ENCODE measurements at places on chromosomes 7 and 10.

GRCh38 chr7:26379711-26380110 is 88.0 kb downstream of the SNX10 start:
- no peak for DNase-seq

GRCh38 chr10:29189256-29189655 is 99.6 kb upstream of the LYZL1 start:
- no peak for DNase-seq

DNA sequence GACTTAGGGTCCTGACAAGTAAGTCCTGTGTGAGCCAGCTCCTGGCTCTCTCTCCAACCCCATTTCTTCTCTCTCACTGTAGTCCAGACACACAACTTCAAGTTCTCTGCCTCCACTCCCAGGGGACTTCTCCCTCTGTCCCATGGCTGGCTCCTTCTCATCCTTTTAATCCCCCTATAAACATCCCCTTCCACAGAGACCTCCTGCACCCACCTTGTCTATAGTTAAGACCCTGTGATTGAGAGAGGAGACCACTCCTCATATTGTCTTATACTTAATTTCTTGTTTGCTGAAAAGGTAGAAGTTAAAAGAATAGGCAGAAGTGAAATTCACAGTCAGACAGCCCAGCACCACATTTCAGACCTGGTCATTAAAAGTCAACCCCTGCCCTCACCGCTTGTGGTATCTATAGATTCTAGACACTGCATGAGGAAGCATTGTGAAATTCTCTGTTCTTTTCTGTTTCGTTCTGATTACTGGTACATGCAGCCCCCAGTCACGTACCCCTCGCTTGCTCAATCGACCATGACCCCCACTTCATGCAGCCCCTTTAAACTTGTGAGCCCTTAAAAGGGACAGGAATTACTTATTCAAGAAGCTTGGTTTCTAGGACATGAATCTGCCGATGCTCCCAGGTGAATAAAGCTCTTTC is 125.6 kb upstream of the FRMD4A start:
- DNase-seq, result no peak

- DNase-seq, result no peak
Observed at GRCh38 chr10:8043569-8044306, 10.8 kb upstream of the GATA3 start.

DNA sequence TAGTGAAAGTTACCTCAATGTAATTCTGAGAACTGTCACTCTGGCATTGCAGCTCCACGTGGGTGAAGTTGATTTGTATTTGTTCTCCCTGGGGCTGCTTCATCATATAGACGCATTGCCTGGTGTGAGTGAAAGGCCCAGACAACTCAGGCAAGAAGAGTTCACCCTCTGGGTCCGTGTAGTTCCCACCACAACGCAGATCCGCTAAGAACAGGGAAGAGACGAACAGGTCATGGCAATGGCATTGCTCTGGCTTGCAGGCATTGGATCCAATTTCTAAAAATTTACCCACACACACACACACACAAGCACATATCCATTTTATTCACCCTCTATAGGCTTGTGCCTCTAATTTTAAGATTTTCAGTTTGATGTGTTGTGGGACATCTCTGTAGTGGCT is 45.4 kb downstream of the CUBN start:
- no peak for DNase-seq

Measured in non-pigmented ciliary epithelial cell (primary cell).